Pons (tissue), 1 donor: ENCODE measurements at places on chromosomes 6 and 20.
A peak's percentile ranks its signal among the peaks of the same experiment; 100 is the strongest.

DNA sequence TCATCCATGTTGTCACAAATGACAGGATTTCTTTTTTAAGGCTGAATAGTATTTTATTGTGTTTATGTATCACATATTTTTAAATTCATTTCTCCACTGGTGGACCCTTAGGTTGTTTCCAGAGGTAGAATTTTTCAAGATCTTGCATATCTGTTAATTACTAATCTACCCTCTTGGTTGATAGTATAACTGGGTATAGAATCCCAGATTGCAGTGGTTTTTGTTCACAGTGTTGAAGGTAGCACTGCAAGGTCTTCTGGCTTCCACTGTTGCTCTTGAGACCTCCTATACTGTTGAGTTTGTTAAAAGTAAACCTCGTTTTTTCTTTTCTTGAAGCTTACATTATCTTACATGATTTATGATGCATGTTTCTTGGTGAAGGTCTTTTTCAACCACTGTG is 22.9 kb downstream of the CDC5L start:
- DNase-seq = no peak

DNA sequence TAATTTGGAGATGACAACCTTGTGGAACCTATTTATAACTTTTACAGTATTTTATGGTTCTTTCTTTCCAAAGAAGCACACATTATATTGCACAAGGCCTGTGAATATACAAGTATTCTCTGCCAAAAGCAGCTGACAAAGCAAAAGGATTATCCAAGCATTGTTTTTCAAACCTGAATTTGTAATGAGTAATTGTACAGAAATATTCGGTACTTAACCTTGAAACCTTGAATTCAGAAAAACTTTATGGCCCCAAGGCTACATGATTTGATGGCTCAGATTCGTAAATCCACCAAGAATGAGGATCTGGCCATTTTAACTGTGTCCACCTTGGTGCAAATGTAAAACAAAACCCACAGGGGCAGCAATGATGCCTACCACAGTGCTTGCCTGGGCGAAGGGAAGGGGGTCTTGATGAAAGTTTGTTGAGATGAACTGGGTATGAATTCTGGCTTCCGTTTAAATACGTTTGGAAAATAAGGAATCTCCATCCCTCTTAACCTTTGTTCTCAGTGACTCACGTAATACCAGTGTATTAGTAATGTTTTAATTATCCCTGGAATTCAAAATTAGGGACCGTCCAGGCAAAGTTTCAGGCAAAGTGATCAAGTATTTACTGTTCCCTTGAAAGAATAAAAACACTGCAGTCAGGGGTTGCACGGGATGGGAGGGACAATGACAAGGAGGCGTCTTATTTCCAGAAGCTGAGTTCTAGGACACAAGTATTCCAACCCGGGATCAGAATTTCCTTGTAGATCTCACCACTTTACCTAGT is 2.7 kb upstream of the RBM24 start:
- no peak for DNase-seq

GRCh38 chr20:7996898-7997297 is 22.7 kb downstream of the TMX4 start:
- no peak for DNase-seq

GRCh38 chr20:50498071-50498776 is 12.0 kb upstream of the PTPN1 start:
- no peak for DNase-seq

GRCh38 chr6:30323806-30324205 is 2.9 kb upstream of the TRIM39 start:
- no peak for DNase-seq

DNA sequence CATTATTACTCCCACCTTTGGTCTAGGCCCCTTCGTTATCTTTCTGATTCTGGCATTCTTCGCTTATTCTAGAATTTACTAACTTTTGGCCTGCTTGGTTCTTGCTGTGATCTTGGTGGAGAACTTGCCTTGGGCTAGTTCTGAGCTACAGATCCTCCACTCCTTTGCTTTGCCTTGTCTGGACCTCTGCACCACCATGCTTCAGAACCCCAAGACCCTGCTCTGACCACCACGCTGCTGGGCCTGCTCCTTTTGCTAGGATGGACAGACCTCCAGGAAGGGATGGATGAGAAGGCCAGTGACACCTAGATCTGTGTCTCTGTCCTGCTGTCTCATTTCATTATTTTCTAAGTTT is 30.4 kb upstream of the CCN2 start:
- DNase-seq = no peak

GRCh38 chr6:137020776-137021175 is 24.0 kb downstream of the IL20RA start:
- DNase-seq = no peak

- no peak for DNase-seq
Observed at GRCh38 chr6:130259557-130259956, 36.8 kb upstream of the SAMD3 start.

DNA sequence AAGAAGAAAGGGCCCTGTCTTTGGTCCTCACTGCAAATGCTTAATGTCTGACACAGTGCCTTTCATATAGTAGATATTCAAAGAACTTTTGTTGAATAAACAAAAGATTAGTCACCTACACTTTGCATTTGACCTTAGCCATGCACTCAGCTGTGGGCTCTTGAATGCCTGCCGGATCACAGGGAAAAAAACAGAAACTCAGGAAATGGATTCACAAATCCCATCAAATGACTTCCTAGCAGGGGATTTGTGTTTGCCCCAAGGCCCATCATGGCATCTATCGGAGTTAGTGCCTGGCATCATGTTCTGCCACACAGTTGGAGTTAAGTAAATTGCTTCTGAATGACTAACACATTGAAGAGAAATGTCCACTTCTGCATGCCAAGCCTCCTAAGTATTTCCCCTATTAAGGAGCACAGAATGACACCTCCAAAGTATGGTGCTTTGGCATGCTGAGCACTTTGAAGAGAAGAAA is 72.3 kb upstream of the DST start:
- no peak for DNase-seq

DNA sequence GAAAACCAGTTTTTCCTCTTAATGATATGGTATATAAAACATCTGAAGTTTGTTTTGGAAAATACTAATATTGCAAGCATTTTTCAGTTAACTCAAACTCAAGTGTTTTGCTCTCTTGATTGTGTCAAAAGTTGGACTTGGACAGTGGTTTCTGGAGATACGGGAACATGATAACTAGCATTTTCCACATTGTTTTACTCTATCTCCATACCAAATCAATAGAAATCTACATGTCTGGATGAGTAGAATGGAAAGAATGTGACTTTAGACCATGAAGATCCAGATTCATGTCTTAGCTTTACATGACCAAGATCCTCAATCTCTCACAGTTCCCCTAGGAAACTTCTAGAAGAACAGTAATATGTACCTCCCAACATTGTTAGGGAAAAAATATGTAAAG is 22.2 kb upstream of the FBXO30 start:
- no peak for DNase-seq

DNA sequence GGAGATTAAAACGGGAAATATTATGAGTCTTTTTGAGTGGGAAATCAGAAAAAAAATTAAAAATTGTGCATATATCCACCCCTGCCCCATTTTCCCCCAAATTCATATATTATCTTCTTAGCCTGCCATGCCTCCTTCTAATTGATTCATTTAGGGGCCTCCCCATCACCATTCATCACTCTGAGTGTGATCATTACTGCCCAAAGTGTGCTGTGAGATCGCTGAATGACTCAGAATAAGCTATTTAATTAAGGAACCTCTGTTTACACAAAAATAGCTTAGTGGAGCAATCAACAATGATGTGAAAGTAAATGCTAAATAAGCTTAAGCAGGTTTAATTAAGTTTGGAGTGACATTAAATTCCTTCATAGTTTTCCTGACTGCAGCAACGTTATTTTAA is 645.5 kb downstream of the GRIK2 start:
- DNase-seq = no peak

GRCh38 chr20:38833857-38834164 is 28.3 kb downstream of the PPP1R16B start:
- DNase-seq = no peak

DNA sequence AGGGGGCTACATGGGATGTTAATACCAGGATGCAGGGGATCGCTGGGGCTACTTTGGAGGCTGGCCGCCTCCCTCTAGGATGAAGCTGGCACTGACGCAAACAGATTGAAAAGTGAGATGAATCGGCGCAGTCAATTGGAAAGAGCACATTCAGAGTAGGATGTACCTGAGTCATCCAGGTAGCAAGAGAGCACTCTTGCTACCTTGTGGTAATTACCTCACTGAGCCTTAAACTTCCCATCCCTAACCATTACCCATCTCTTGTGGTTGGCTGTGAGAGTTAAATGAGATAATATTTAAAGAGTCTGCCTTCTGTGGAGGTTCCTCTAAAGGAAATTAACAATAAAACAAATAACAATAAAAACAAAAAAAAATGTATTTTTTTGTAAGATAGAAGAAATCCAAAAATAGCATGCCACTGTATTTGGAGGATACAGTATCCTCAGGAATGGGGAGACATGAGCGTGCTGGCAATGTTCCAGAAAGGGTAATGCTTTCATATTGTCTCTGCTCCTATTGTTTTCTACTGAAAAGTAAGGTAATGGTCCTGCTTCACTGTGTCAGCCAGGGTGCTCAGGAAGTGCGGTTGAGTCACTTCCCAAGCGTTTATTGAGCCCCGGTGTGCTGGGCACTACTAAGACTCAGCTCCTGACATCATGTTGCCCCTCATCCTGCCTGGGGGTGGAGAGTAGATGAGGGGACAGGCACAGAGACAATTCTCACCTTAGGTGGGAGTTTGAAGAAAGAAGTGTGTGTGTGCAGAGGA is 301.1 kb downstream of the EYA4 start:
- DNase-seq = no peak

DNA sequence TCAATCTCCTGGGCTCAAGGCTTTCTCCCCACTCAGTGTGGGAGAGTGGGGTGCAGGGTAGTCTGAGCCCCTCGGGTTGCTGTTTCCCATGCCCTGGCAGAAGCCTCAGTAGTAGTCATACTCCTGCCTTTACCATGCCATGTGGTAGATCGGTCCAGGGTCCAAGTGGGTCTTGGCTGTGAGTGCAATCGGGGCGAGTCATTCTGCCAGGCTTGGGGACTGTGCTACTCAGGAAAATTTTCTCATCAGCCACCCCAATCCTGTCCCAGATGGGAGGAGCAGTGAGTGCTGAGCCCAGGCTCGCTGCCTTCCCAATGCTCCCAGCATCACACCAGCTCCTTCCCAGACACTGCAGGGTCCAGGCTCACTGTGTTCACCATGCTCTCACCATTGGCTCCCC is 10.7 kb upstream of the RAET1L start:
- no peak for DNase-seq

- DNase-seq = no peak
Observed at GRCh38 chr20:43686820-43687219, 19.9 kb downstream of the MYBL2 start.

DNA sequence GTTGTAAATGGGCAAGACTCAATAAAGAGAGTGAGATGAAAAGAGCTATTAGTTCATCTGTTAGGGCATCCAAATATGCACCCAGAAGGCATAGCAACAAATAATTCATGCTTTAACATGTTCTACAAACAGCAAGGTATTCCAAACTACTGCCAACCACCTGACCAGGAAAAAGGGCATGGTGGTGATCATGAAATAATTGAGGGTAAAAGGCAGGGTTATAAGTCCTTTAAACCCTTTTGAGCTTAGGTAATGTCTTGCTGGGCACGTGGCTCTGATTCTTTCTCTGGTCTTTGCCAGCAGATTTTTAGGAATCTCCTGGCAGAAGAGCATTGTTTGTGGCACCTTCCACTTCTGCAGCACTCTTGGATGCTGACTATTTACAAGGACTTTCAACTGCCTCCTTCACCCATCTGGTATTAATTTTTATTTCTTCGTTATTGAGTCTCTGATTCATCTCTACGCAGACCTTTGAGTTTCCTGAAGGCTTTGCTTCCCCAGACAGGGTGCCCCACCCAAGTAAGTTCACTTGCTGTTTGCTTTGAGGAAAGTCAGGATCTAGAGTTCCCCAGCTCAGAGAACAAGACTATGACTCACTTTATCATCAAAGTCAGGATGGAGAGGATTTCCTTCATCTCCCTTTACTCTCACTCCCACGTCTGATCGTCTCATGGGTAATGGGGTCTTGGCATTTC is 83.4 kb upstream of the NEDD9 start:
- DNase-seq = no peak

DNA sequence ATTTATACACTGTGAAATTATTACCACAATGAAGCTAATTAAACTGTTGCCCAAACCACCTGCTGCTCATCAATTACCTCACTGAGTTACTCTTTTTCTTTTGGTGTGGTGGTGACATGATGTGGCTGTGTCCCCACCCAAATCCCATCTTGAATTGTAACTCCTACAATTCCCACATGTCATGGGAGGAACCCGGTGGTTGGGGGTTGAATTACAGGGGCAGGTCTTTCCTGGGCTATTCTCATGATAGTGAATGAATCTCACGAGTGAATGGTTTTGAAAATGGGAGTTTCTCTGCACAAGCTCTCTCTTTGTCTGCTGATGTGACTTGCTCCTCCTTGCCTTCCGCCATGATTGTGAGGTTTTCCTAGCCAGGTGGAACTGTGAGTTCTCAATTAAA is 145.0 kb downstream of the LRRC1 start:
- no peak for DNase-seq

DNA sequence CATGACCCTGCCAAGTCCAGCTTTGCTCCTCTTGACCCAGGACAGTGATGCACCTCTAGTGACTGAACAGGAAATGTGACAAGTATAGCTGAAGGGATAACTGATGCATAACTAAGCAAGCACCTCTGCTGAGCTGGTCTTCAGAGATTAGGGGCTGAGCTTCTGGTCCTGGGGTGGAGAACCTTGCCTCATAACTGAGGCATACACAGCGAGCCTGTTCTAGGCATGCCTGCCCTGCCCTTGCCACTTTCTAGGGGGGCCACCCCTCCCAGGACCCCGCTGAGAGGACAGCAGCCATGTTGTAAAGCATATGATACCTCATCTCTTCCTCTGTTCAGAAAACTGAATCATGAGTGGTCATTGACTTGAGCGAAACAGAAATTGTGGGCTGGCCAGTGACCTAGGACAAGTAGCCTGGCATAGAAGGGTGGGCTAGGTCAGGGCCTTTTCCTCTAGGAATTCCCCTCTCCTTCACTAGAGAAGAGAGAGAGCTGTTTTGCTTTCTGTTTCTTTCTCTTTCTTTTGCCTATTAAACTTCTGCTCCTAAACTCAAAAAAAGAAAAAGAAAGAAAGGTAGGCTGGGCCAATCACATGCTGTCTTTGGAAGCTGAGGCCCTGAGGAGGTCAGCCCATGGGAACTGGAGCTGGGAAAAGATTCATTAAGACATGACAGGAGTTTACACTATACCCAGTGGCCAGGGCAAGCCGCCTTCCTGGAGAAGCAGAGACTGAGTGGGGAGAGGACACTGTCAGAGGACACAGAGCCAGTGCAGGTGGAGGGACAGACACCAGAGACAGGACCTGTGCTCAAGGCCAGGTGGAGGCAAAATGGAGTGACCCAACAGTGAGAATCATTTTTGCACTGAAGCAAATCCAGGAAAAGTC is 23.1 kb downstream of the ALDH5A1 start:
- no peak for DNase-seq

- DNase-seq = no peak
Observed at GRCh38 chr6:35573495-35574110, 60.9 kb upstream of the TULP1 start.

GRCh38 chr20:63359937-63360849 is 956 bp downstream of the CHRNA4 start:
- no peak for DNase-seq

- no peak for DNase-seq
Observed at GRCh38 chr20:60013296-60014139, 55.3 kb downstream of the CDH26 start.

GRCh38 chr6:137315081-137315480 is 95.9 kb upstream of the IFNGR1 start:
- DNase-seq = peak; percentile 53
